ENCODE measurements at places on chromosomes 2 and 18.

GRCh38 chr2:16687955-16688354, 22.3 kb upstream of the CYRIA start:
- no peak for DNase-seq

DNA sequence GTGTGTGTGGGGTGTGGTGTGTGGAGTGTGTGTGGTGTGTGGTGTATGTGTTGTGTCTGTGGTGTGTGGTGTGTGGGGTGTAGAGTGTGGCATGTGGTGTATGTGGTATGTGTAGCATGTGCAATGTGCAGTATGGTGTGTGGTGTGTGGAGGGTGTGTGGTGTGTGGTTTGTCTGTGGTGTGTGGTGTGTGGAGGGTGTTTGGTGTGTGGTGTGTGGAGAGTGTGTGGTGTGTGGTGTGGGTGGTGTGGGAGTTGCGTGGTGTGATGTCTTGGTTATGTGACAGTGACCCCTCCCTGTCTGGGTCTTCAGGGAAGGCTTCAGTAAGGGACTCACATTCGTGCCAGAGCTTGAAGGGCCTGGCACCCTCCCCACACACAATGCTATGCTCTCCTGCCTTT, 718.2 kb upstream of the SOX11 start:
- no peak for DNase-seq

- DNase-seq = no peak
These were observed 442.8 kb downstream of the ZNF516 start for GRCh38 chr18:76052227-76052595.

GRCh38 chr2:69251943-69252342, 135.1 kb downstream of the GFPT1 start:
- no peak for DNase-seq

DNA sequence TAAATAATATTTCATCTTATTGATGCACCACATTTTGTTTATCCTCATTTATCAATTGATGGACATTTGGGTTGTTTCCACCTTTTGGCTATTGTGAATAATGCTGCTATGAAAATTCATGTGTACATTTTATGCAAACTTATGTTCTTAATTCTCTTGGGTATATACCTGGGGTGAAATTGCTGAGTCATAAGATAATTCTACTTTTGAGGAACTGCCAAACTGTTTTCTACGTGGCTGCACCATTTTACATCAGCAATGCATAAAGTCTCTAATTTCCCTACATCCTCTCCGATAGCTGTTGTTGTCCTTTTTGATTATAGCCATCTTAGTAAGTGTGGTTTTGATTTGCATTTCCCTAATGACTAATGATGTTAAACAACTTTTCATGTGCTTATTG, 116.5 kb upstream of the DLX2 start:
- DNase-seq = no peak

- DNase-seq = no peak
These were observed 27.0 kb downstream of the TMEM182 start for GRCh38 chr2:102788885-102789260.

GRCh38 chr2:20400306-20400705, 46.6 kb upstream of the RHOB start:
- no peak for DNase-seq

- no peak for DNase-seq
These were observed 41.0 kb downstream of the ABHD3 start for GRCh38 chr18:21663578-21663977.

- no peak for DNase-seq
These were observed 158.0 kb upstream of the KLHL14 start for GRCh38 chr18:32930695-32931301.

DNA sequence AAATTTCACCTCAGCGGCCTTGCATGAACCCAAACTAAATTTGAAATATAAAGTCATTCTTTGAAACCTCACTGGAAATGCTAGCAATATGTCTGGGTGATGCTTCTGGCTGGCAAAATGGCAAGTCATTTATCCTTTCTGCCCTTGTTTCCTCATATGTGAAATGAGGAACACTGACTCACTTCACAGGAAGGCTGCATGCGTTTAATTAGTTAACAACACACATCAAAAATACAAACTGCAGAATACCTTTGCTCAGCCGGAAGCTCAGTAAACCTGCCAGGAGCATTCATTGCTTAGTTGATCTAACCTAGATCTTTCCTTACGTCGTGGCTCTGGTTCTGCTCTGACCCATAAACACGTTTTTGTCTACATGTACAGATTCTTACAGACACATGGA, 214.2 kb upstream of the ACVR2A start:
- DNase-seq = no peak

DNA sequence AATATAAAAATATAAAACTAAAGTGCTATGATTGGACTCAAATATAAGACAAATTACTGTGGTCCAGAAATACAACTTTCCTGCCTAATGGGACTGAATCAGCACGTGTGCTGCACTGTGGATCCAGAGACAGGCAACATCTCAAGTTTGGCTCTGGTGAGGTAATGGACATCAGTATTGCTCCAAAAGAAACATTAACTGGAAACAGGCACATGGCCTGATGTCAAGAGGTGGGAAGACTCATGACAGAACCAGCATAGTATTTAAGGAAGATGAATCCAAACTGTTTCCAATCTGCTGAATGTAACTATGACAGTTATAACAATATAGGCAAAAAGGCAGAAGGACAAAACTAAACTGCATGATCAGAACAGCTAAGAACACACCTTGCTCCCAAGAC, 354.6 kb downstream of the FSIP2 start:
- no peak for DNase-seq

DNA sequence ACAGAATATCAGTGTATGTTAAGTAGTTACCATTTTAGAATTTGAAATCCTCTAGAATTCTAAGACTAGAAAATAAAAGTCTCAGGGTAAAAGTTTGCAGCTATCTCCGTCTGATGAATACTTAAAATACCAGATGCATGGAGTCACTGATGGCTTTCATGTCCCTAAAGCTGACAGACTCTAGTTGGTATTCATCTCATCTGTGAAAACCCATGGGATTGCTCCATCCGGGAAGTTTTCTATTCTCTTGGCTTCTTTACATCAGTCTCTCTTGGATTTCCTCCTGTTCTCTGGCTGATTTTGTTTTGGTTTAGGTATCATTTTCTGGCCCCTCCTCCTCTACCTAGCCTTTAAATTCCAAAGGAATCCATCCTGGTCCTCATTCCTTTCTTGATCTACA, 465.6 kb upstream of the POU3F3 start:
- DNase-seq = no peak

DNA sequence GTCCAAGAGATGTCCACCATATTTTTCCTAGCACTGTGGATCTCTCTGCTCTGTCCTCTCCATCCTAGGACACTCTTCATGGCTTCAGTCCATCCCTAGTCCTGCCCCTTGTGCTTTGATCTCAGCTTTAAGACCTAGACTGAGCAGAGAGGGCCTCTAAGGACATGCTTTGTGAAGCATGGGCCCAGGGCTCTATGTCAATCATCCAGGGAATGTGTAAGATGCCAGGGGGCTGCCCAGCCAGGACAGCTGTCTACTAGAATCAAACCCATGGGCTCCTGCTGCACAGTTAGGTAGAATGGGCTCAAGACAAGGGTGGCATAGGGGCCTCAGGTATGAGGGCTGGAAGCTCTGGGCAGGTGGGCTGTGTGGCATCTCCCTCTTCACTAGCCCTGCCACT, 24.9 kb downstream of the TET3 start:
- no peak for DNase-seq
